HFFc6 (cell line): ENCODE measurements at places on chromosomes 13 and 19. TPM values are rescaled to one million over a fixed set of nuclear protein-coding genes. Genes with fewer than 3 reads are reported as not detected.
A peak's percentile ranks its signal among the peaks of the same experiment; 100 is the strongest.

Gene ZNF134
- total RNA-seq: 12.1 to 15.5 TPM (median 13.5 TPM) in 3 replicates

DNA sequence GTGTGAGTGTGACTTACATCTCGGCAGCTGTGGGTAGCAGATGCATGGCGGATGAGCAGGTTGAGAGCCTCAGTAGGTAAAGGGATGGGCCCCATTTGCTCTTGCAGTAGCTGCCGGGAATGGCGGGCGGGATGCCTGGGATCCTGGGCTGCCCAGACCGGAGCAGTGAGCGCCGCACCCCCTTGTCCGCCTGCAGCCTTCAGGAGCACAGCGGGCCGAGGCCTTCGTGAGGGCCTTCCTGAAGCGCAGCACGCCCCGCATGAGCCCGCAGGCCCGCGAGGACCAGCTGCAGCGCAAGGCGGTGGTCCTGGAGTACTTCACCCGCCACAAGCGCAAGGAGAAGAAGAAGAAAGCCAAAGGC, 4.1 kb downstream of the POP4 start:
- H3K4me3 ChIP-seq: no peak overlapping the region
- H3K36me3 ChIP-seq: peaks cover 22% of the 10 kb centered on the region
- peaks cover 4% of the 10 kb centered on the region for H3K27me3 ChIP-seq
- DNase-seq: no peak
- H3K27ac ChIP-seq: no peak overlapping the region
- peaks cover 7% of the 10 kb centered on the region for H3K4me1 ChIP-seq

GRCh38 chr19:46728208-46728607, 11.3 kb upstream of the PRKD2 start:
- H3K36me3 ChIP-seq: peaks cover 26% of the 10 kb centered on the region
- DNase-seq: no peak
- H3K27ac ChIP-seq: no peak overlapping the region
- H3K4me3 ChIP-seq: no peak overlapping the region
- H3K27me3 ChIP-seq: peaks cover 4% of the 10 kb centered on the region; the same call in 1 of the 2 replicates

- peak overlapping the region; percentile 53 for H3K27ac ChIP-seq
- peak; percentile 73 for DNase-seq
- H3K27me3 ChIP-seq: no peaks in the 10 kb centered on the region; the same call in 1 of the 2 replicates
Measured at GRCh38 chr19:49570138-49570856, 10.1 kb downstream of the NOSIP start.

DNA sequence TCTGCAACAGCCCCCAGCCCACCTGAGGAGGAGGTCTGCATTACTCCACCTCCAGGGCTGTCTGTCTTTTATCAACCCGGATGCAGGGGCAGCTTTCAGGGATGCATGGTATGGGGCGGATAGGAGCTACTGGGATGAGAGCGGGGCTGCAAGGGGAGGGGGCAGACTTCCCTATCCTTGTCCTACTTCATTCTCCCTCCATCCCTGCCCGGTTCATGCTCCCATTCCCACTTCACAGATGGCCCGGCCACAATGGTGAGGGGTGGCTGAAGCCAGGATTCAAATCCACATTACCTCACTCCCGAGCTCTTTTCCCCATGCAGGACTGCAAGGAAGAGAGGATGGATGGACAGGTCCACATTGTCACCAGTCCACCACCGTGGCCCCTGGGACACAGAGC, 40.5 kb upstream of the VSTM2B start:
- H3K36me3 ChIP-seq: no peaks in the 10 kb centered on the region; the same call in 1 of the 2 replicates
- no peak overlapping the region for H3K4me3 ChIP-seq
- peaks cover 3% of the 10 kb centered on the region; the same call in 1 of the 2 replicates for H3K27me3 ChIP-seq
- H3K4me1 ChIP-seq: no peaks in the 10 kb centered on the region
- DNase-seq: no peak

GRCh38 chr13:114114006-114114640, 18.3 kb downstream of the RASA3 start:
- no peak for DNase-seq
- peak overlapping the region; percentile 83 for H3K27ac ChIP-seq
- H3K27me3 ChIP-seq: peaks cover 8% of the 10 kb centered on the region
- H3K36me3 ChIP-seq: peaks cover 24% of the 10 kb centered on the region
- peak overlapping the region; percentile 56 for H3K4me3 ChIP-seq

Gene GPC6
- 1.9 and 3.8 TPM in 2 replicates for total RNA-seq

Gene JSRP1
- 0.42 to 0.61 TPM (median 0.48 TPM) in 3 replicates for total RNA-seq

DNA sequence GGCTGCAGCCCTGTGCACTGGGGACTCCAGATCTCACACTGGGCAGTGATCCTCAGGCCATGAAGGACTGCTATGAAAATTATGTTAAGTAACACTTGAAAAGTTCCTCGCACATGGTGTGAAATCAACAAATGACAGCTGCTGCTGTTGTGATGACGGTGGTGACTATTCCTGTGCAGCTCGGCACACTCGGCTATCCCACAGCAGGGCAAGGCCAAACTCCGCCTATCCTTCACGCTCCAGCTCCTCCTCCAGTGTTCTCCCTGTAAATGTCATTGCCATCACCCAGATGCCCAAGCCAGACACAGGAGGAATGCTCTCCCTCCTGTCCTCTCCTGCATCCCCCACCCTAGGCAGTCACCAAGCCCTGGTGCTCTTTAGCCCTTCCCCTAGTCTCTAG, 31.3 kb downstream of the GRIK5 start:
- DNase-seq: no peak
- peaks cover 10% of the 10 kb centered on the region for H3K4me1 ChIP-seq
- H3K27me3 ChIP-seq: peaks cover 10% of the 10 kb centered on the region
- H3K4me3 ChIP-seq: no peak overlapping the region

- no peaks in the 10 kb centered on the region for H3K36me3 ChIP-seq
- peak overlapping the region; percentile 81 for H3K27ac ChIP-seq
- peak; percentile 60 for DNase-seq
- peaks cover 36% of the 10 kb centered on the region for H3K4me1 ChIP-seq
Measured at GRCh38 chr13:21106089-21106488, 44.7 kb upstream of the LATS2 start.

GRCh38 chr13:112904436-112904960, 64.5 kb upstream of the MCF2L start:
- DNase-seq: no peak
- no peaks in the 10 kb centered on the region for H3K4me1 ChIP-seq
- H3K27ac ChIP-seq: no peak overlapping the region
- H3K27me3 ChIP-seq: peaks cover 65% of the 10 kb centered on the region
- H3K4me3 ChIP-seq: no peak overlapping the region
- H3K36me3 ChIP-seq: peaks cover 7% of the 10 kb centered on the region; the same call in 1 of the 2 replicates

DNA sequence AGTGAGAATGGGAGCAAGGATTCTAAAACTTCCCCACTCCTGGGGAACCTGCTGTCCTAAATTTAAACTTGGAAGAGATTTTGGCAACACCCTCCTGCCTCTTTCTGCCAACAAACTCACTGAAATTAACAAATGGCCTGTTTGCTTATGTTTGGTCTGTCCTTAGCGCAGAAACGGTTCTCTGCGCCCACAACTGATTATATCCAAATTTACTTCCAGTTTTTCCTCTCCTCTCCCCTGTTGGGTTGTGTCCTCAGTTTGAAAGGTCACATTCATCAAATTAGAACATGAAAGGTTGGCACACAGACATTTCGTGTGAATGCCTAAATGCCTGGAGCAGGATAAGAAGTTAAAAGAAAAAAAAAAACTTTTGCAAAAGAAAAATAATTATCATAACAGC, 56.4 kb upstream of the MRI1 start:
- H3K27me3 ChIP-seq: peaks cover 11% of the 10 kb centered on the region
- H3K36me3 ChIP-seq: no peaks in the 10 kb centered on the region; the same call in 1 of the 2 replicates
- no peaks in the 10 kb centered on the region; the same call in 1 of the 2 replicates for H3K4me1 ChIP-seq
- DNase-seq: no peak
- no peak overlapping the region for H3K4me3 ChIP-seq

Gene COL5A3
- total RNA-seq: 1.3 to 3.2 TPM (median 2.7 TPM) in 3 replicates

GRCh38 chr19:12866416-12867119, 14.7 kb downstream of the DNASE2 start:
- H3K36me3 ChIP-seq: no peaks in the 10 kb centered on the region
- no peaks in the 10 kb centered on the region for H3K4me1 ChIP-seq
- H3K4me3 ChIP-seq: no peak overlapping the region
- DNase-seq: no peak
- H3K27me3 ChIP-seq: peaks cover 6% of the 10 kb centered on the region

Gene ZNF625
- total RNA-seq: 4.4 to 7.6 TPM (median 5.7 TPM) in 3 replicates

Gene CCDC169
- 1.5 and 2.2 TPM in 2 replicates for total RNA-seq

- DNase-seq: peak; percentile 6
- H3K36me3 ChIP-seq: no peaks in the 10 kb centered on the region
- H3K27ac ChIP-seq: no peak overlapping the region
- peaks cover 11% of the 10 kb centered on the region for H3K27me3 ChIP-seq
Measured at GRCh38 chr13:101115762-101116171, 300.5 kb downstream of the NALCN start.

Gene CACNA1A
- total RNA-seq: 1.6 to 11.3 TPM (median 1.7 TPM) in 3 replicates

DNA sequence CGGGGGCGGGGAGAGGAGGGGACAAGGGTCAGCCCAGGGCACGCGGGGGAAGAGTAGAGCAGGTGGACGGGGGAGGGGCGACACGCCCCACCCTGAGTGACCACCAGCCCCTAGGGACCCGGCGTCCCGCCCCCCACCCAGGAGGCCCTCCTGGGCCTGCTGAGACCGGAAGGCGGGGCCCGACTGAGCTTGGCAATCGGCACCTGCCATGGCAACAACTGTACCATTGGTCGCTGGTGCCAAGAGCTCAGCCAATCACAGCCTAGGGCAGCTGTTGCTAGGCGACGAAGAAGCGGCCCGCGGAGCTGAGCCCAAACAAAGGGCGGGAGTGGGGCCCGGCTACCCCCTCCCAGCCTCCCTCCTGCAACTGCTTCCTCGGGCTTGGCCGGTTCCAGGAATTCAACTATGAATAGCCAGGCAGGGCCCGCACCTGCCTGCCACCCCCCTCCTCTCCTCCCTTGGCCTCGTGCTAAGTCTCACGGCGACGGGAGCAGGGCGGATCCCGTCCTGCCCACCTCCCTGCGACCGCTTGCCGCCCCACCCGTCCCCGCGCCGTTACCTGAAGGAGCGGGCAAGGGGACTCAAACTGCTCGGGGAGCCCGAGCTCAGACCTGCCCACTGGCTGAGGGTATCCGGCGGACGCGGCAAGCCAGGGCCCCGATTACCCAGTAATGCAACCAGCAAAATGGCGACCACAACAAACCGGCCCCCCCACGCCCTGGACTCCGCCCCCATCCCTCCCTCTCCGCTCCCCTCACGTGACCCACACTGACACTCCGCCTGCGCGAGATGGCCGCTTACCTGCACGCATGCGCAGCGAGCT, at the start of gene DYRK1B:
DYRK1B (minus strand) TSS at position 699 of the 823 bp plus-strand sequence. CDS start 2,295 bp downstream, outside the sequence.
- peaks cover 27% of the 10 kb centered on the region for H3K4me1 ChIP-seq
- peak within 1 kb of the TSS; percentile 80 for H3K27ac ChIP-seq
- DNase-seq: peak; percentile 93
- H3K4me3 ChIP-seq: peak within 1 kb of the TSS; percentile 84
- H3K27me3 ChIP-seq: peaks cover 2% of the 10 kb centered on the region

Gene GNA15
- not detected in 3 replicates for total RNA-seq

DNA sequence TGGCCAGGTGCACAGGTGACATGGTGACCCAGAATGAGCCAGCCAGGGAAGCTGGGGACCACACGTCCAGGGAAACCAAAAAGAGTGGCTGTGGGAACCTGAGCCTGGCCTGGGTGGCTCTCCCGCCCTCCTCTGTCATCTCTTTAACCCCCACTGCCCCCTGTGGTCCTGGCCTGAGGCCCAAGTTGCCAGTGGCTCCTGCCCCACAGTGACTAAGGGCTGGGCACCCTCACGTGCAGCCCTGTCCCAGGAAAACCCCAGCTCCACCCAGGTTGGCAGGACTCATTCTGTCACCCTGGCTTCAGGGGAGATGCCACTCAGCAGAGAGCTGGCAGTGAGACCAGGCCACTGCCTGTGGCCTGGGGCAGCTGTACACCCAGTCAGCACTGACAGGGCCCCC, 30.6 kb upstream of the ISYNA1 start:
- H3K4me3 ChIP-seq: no peak overlapping the region
- peaks cover 3% of the 10 kb centered on the region; the same call in 1 of the 2 replicates for H3K36me3 ChIP-seq
- peak overlapping the region; percentile 68; the same call in 1 of the 2 replicates for H3K27ac ChIP-seq
- H3K27me3 ChIP-seq: peaks cover 6% of the 10 kb centered on the region
- peaks cover 44% of the 10 kb centered on the region for H3K4me1 ChIP-seq

DNA sequence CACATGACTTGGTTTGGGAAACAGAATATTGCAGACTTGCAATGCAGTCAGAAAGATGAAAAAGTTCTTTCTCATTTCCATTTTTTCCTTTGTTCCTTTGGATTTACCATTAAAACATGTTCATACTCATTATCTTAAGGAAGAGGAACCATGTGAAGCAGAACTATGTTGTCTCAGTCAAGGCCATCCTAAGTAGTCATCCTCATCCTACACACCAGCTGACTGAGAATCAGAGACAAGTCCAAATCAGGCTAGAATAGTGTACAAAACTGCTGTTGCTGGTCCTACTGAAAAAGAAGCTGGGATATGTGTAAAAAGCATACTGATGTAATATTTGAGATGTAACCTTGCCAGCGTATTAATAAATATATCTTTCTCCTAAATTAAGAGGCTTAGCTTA, 433.4 kb downstream of the SLITRK5 start:
- H3K4me1 ChIP-seq: no peaks in the 10 kb centered on the region
- H3K36me3 ChIP-seq: no peaks in the 10 kb centered on the region
- no peak overlapping the region for H3K27ac ChIP-seq

GRCh38 chr13:26759907-26760831, at the start of gene GPR12:
TSS of gene GPR12 (minus strand) at chr13:26760786. CDS start at chr13:26759827, 959 bp downstream.
- peak within 1 kb of the TSS; percentile 43; the same call in 1 of the 2 replicates for H3K4me3 ChIP-seq
- H3K27ac ChIP-seq: no peak within 1 kb of the TSS
- peaks cover 4% of the 10 kb centered on the region; the same call in 1 of the 2 replicates for H3K36me3 ChIP-seq

- peak within 1 kb of the TSS; percentile 98 for H3K4me3 ChIP-seq
- peak; percentile 78 for DNase-seq
- H3K27ac ChIP-seq: peak within 1 kb of the TSS; percentile 100
- H3K4me1 ChIP-seq: peaks cover 16% of the 10 kb centered on the region
- H3K27me3 ChIP-seq: peaks cover 1% of the 10 kb centered on the region; the same call in 1 of the 2 replicates
- peaks cover 9% of the 10 kb centered on the region; the same call in 1 of the 2 replicates for H3K36me3 ChIP-seq
Measured at GRCh38 chr19:3761382-3762129, at the start of gene APBA3. TSS of gene APBA3 (minus strand) at chr19:3761692. CDS start at chr19:3760264, 1,428 bp downstream.

Gene ZSWIM9
- 5.6 to 6.2 TPM (median 6.1 TPM) in 3 replicates for total RNA-seq

- no peaks in the 10 kb centered on the region for H3K4me1 ChIP-seq
- H3K36me3 ChIP-seq: no peaks in the 10 kb centered on the region
- DNase-seq: no peak
- no peaks in the 10 kb centered on the region for H3K27me3 ChIP-seq
- H3K27ac ChIP-seq: no peak overlapping the region
- no peak overlapping the region for H3K4me3 ChIP-seq
Measured at GRCh38 chr13:80873589-80873988, 532.7 kb upstream of the SPRY2 start.
